ENCODE measurements at places on chromosomes 3 and 15.
A peak's percentile ranks its signal among the peaks of the same experiment; 100 is the strongest.

GRCh38 chr15:57284535-57284934 lies 91.8 kb upstream of the CGNL1 start:
- no peak for DNase-seq

DNA sequence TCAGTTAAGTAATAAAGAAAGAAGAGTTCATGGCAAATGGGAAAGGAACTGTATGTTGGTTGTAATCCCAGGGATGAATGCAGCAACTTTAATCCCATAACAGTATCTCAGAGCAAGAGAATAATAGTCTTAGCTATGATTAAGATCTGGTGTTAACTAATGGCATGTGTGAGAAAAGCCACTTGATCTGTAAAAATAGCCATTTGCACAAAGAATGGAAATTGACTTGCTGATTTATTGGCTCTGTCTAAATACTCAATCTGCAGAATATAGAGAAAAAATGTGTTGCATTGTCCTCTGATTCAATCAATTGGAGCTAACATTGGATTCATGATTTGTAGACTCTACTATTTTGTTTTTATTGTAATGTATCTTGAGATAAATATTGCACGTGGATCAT lies 987.0 kb downstream of the NSUN3 start:
- no peak for DNase-seq

DNA sequence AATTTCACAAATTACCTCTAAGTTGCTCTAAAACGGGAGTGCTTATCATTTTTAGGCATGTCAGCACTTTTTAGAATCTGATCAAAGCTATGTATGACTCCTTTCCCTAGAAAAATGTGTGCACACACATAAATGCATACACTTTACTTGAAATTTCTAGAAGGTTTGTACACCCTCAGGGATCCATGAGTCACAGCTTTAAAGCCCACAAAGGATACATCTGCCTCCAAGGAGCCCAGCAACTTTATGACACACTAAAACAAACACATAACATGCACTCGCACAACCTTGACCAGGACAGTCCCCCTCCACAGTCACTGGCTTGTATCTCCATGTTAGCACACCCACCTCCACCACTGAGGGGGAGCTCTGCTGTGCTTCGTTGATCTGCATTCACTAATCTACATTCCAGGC lies 722.0 kb upstream of the CFAP20DC start:
- no peak for DNase-seq

DNA sequence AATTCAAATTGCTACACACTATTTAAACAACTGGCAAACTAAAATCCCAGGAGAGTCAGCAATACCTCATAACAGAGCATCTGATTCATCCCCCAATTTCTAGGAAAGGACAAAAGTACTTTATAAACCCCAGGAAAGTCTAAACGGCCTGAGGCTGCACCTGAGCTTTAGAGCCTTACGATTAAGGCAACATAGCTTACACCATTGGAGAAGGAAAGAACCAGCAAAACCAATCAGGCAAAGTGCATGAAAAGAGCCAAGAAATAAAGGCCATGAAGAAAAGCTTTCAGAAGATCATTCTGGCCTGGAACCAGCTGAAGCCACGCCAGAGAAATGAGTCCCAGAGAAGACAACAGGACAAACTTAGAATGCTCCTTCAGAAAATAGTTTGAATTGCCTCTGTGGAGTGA lies 48.1 kb downstream of the PTPN9 start:
- DNase-seq, result peak; percentile 59

GRCh38 chr3:30913176-30913575 lies 18.7 kb upstream of the GADL1 start:
- DNase-seq, result no peak

DNA sequence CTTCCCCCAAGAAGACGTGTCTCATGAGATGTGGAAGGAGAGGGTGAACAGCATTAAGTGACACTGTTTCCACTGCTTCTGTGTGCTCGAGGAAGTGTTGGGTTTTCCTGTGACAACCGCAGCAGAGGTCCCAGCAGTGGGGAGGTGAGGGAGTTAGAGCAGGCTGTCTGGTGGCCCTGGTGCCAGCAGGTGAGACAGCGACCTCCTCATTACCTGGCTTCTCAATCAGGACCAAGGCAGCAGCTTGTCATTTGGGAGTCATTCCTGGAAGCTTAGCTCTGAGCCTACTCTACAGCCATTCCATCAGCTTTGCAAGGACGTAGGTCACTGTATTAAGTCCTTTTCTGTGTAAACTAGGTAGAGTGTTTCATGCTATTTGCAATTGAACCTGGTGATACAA lies 63.3 kb upstream of the RGMA start:
- no peak for DNase-seq

- no peak for DNase-seq
These were observed 1.6 kb upstream of the UBE2Q2 start for GRCh38 chr15:75841626-75842025.

DNA sequence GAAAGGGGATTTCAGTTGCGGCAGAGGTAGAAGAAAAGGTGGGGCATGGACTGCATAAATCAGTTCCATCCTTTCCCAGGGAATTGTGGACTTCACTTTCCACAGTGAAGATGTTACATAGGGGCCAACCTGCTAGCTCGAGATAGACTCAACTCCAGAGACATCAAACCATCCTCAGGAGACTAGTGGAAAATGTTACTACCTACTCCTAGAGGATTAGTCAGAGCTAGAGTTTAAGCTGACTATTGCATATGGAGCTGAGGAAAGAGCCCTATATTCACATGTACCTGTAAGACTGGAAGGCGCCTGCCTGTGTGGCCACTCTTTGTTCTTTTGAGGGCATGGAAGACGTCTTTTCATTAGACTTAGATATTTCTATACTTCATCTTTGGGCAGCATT lies 69.2 kb downstream of the KLHL25 start:
- DNase-seq, result no peak

- DNase-seq, result no peak
These were observed 406.1 kb downstream of the PLCL2 start for GRCh38 chr3:17290894-17291293.

GRCh38 chr3:149934524-149934923 lies 36.2 kb downstream of the PFN2 start:
- DNase-seq, result no peak

- DNase-seq, result no peak
These were observed 402.2 kb upstream of the CFAP20DC start for GRCh38 chr3:59451800-59452746.

DNA sequence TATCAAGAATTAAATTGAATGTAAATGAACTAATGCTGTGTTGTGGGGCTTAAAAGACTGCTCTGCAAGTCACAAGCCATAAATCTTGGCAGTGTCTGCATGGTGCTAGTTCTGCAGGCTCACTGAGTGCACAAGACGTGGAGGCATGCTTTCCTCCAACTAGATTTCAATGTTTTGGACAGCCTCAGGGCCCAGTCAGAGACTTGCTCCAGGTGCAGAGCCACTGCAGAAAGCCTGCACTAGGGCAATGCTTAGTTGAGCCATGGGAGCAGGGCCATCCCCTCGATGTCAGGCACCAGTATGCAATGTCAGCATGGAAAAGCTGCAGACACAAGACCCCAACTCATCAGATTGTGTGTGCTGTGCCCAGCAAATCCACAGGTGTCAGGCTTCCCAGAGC lies 234.5 kb upstream of the CDIN1 start:
- DNase-seq, result no peak

DNA sequence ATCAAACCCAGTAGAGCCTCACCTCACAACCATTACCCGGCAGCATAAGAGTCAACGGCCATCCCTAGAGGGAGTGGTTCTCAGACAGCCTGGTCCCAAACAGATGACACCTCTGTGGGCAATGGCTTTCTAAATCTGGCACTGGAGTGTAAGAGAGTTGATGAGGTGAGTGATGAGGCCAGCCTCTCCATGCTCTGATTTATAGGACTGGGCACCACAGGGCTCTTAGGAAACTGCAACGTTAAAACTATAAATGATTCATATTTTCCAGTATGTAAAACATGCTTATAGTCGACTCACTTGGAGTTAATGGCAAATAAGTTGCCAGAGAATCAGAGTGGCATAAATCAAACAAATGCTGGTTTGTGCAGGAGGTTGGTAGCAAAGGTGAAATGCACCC lies 187.7 kb downstream of the GREM1 start:
- DNase-seq, result no peak

DNA sequence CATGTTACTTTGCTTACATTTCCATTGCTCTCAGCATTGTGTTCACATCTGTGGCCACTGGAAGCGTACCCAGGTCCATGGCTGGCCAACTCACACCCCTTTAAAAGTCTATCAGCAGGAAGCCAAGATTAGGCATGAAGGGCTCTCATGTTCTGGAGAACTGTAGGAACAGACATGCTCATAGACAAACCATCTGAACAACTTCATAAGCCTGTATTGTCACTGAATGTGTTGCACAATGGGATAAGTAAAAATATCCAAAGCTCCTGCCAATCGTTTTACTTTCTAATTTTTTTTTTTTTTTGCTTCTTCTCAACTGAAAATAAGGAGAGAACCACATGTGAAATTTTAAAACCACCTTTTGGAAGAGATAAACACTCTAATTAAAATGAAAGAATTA lies 6.4 kb downstream of the RPLP1 start:
- DNase-seq, result no peak

DNA sequence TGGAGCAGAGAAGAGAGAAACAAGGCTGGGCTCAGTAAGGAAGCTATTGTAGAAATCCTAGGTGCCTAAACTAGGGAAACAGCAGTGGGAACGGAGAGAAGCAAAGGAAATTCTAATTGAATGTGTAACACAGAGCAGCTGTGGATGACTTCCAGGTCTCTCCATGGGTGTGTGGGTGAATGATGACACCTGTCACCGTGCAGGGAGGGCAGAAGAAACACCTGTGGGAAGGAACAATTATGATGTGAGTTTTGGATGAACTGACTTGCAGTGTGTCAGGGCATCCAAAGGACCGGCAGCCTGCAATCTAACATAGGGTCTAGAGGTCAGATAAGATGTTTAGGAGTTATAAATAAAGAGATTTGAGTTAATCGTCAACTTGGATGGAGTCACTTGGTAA lies 144.2 kb downstream of the RYR3 start:
- DNase-seq, result no peak

GRCh38 chr15:39360452-39360851 lies 220.4 kb upstream of the THBS1 start:
- no peak for DNase-seq

DNA sequence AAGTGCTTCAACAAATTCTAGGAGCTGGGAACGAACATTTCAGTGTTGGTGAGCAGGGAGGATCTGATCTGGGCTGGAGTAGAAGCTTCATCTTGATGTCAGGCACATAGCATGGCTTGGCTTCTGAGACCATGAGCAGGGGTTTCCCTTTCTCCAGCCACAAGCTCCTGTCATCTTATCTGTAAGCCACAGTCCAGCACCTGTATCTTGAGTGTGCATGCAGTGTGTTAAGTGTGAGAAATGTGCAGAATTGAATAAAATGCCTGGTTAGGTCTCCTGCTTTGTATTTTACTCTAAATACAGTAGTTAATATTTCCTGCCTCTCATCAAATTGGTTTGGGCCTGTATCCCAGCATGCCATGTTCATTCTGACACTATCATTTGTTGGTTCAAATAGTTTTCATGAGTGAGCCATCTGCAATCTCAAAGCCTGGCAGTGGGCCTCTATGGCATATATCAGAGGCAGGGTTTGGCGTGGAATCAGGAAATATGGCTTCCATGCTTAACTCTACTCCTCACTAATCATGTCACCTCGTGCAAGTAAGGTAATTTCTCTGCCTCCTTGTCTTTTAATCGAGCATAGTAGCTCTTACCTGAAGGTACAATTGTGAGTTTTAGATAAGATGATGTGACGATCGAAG lies 43.3 kb downstream of the TLNRD1 start:
- DNase-seq, result no peak

GRCh38 chr15:48265135-48265534 lies 59.0 kb downstream of the SLC12A1 start:
- DNase-seq, result peak; percentile 74

GRCh38 chr3:11099306-11099705 lies 55.0 kb upstream of the HRH1 start:
- DNase-seq, result no peak

DNA sequence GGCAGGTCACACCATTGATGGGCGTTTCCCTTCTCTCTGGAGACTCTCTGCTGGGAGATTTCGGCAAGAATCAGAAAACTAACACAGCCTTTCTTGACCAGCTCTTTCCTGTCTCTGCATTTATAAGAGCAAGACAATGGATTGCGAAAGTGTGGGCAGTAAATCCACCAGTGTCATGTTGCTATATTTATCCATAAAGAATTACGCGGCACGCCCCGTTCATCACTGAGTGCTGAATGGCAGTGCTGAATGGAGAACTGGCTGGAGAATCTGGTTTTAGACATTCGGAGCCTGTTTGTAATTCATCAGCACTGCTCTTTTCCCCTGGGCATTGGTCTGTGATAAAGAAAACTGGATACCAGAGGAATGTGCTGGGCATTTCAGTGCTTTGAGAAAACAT lies 2.0 kb upstream of the CEMIP start:
- peak; percentile 40 for DNase-seq

DNA sequence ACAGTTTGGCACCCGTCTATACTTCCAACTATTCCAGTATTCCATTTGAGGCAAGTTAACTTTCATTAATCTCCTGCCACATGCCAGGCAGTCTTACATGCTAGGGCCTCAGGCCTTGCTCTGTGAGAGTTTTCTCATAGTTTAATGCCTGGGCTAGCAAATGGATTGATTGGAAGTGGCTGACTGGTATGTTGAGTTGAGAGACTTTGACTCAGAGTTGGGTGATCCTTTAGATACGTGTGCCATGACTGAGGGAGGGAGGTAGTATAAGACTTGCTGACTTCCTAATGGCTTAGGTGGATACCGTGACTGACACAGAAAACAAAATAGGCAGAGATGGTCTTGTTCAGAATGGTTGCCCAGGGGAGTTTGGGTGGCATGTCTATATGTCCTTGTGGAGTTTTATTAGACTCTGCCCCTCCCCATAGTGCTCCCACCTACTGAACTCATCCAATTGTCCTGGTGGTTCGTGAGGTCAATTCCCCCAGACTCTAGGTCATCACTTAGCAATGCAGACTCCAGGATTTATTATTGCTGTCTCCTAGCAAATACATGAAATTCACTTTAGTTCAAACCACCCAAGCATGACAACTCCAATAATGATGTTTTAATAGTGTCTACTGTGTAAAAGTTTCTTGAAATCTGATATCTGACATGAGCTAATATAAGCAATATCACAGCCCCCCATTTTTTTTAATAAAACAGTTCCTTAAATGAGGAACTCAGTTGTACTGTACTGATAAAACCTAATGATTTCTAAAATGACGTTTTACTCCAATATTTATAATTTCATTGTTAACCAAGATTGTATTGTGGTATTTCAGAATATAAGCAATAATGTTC lies 413.9 kb upstream of the MDFIC2 start:
- no peak for DNase-seq

GRCh38 chr15:35289024-35289617 lies 204.0 kb upstream of the NANOGP8 start:
- DNase-seq, result peak; percentile 69

GRCh38 chr3:41630708-41631107 lies 331.2 kb downstream of the ULK4 start:
- DNase-seq, result no peak

- DNase-seq, result no peak
These were observed 52.4 kb downstream of the SETMAR start for GRCh38 chr3:4355401-4356219.
